Right lung (tissue), 10 donors: ENCODE measurements at places on chromosomes 12 and 14.

DNA sequence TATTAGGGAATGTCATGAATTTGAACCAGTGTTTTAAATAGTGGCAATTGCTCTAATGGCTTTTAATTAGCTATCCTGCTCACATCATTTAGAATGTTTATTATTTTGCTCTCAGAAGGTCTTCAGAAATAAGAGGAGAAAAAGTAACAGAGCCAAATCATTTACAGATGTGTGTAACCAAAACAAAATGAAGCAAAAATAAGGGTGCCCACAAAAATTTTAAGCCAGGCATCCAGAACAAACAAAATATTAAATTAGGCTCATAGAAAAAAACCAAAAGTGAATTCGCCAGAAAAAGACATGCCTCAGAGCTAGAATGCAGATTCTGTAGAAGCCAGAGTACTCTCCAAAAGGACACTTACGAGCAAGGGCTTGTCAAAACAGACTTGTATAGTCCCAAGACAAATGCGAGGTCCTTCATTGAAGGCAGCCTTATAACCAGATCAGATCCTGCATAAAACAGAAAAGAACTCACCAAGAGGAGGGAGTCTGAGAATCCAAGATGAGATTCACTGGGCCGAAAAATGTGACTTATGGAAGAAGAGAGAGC, 20.2 kb upstream of the SERPINA1 start:
- DNase-seq = no peak

- DNase-seq = no peak
These were observed 111.0 kb downstream of the BICD1 start for GRCh38 chr12:32217354-32218310.

GRCh38 chr14:87864356-87865270, 128.4 kb downstream of the GALC start:
- no peak for DNase-seq

GRCh38 chr14:68402525-68403101, 390.3 kb downstream of the ZFP36L1 start:
- DNase-seq = no peak

GRCh38 chr12:62372825-62373224, 93.8 kb upstream of the MON2 start:
- no peak for DNase-seq

GRCh38 chr12:57735952-57736740, 2.4 kb downstream of the AGAP2 start:
- no peak for DNase-seq

DNA sequence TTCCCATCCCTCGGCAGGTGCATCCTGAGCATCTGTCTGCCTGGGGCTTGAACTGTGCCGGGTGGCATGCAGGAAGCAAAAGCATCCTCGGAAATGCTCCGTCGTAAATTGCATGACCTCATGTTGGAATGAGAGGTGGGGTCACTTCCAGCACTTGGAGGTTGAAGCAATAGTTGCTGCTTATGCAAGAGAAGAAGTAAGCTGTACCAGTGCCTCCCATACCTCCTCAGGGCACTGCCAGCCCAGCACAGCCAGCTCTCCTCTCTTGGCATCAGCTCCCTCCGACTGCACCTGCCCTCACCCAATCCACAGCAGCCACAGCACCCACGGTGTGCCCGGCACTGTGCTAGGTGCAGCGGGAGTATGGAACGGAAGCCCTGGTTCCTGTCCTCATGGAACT, 11.5 kb downstream of the TEAD4 start:
- DNase-seq = no peak

- no peak for DNase-seq
These were observed 27.6 kb upstream of the BEGAIN start for GRCh38 chr14:100614803-100615202.
